Immature natural killer cell (primary cell): ENCODE measurements at places on chromosomes 11 and 22.
A peak's percentile ranks its signal among the peaks of the same experiment; 100 is the strongest.

- no peak for DNase-seq
Measured at GRCh38 chr11:35158701-35159510, 19.9 kb downstream of the CD44 start.

DNA sequence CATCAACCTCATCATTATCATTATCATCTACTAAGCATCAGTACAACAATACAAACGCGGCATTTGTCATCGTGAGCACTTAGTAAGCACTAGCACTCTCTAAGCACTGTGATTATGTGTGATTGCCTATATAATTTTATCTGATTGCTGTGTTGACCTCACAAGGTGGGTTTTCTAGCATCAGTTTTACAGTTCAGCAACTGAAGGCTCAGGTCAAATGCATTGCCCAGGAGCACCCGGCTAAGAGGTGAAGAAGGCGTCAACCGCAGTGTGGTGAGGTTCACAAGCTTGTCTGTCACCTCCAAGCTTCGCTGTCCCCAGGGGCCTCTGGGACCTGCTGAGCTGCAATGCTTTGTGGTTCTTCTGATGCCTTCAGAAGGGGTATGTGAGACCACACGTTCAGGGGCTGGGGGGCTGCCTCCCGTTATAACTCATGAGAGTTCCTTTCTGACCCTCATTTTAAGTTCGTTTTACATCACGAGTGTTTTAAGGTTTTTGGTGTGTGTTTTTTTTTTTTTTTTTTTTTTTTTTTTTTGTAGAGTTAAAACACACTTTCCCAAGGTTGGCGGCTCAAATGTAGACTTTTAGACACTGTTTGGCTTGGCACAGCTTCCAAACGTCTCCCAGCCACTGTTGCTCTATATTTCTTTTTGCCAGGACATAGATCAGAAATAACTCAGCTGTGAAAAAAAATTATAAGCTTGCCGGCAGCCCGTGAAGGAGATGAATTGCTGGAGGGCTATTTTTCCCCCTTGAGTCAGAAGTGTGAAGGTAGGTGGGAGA lies 33.8 kb upstream of the SCUBE1 start:
- peak; percentile 87 for DNase-seq

GRCh38 chr11:47152126-47152952 lies 24.3 kb downstream of the ARFGAP2 start:
- DNase-seq, result no peak

DNA sequence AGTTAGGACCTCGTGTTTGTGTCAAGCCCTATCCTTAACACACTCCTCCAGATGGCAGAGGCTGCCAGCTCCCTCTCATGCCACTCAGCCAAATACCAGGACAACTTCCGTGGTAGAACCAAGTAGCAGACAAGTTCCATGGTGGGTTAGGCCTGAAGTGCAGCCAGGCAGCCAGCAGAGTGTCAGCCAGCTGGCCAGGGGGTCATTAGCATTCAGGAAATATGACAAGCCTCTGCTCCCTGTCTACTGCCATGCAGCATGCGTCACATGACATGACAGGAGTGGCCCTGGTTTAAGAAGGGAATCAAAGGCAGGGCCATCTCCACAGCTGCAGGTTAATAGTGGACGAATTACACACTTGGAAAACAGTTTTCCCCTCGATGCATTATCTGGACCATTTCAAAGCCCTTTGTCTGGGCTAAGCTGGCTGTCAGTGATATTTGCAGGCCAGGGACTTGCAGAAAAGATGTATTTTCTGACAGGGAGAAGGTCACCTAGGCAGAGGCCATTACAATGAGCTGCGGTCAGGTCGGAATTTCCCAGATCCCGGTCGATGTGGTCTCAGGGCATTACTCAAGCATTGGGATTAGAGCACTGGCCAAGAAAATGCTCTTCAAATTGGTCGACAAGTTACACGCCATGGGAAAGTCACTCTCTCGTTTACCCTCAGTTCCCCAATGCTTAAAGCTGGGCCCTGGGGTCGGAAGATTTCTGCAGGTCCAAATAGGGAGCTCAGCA lies 461.7 kb upstream of the CADM1 start:
- no peak for DNase-seq

DNA sequence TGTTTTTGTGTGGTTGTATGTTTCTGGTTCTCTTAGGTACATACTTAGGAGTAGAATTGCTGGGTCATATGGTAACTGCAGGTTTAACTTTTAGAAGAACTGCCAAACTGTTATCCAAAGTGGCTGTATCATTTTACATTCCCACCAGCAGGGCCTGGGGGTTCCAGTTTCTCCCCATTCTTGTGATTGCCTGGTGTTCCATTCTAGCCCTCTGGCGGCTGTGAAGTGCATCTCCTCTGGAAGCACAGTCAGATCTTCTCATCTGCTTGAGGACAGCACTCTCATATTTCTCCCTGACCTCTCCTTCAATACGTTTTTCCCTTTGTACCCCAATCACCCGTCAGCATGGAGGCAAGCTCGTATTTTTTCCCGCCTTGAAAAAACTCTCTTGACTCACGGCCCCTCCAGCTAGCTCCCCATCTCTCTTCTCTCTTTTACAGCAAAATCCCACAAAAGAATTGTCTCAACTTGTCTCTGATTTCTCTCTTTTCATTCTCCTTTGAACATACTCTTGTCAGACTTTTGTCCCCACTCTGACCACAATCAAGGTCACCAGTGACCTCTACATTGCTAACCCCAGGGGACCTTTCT lies 56.8 kb upstream of the THY1 start:
- no peak for DNase-seq

- no peak for DNase-seq
Measured at GRCh38 chr22:20653795-20654342, 120.0 kb upstream of the SERPIND1 start.

- DNase-seq, result no peak
Measured at GRCh38 chr11:64856382-64857227, 12.2 kb upstream of the CDC42BPG start.

GRCh38 chr22:25282346-25282670 lies 62.9 kb downstream of the CRYBB2 start:
- DNase-seq, result no peak

- peak; percentile 84 for DNase-seq
Measured at GRCh38 chr22:26502688-26503561, 9.3 kb downstream of the TFIP11 start.

DNA sequence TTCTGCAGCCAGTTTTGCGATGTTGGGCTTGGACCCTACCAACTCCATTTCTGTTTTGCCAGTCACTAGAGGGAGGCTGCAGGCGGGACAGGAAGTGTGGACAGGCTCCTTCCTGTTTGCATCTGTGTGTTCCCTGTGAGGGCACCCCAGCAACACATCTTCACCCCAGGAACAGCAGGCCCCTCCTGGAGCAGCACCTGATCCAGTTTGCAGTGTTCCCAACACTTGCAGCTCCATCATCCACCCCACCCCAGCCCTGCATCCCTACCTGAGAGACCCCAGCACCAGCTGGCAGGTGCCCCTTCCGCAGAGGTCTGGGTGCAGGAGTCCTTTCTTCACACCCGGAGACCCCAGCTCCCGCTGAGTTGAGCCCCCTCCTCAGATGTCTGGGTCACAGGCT lies 7.4 kb upstream of the VSIG10L2 start:
- no peak for DNase-seq

GRCh38 chr22:27477171-27477570 lies 324.4 kb downstream of the MN1 start:
- DNase-seq, result no peak

GRCh38 chr11:97019754-97020153 lies 629.9 kb downstream of the JRKL start:
- DNase-seq, result no peak

DNA sequence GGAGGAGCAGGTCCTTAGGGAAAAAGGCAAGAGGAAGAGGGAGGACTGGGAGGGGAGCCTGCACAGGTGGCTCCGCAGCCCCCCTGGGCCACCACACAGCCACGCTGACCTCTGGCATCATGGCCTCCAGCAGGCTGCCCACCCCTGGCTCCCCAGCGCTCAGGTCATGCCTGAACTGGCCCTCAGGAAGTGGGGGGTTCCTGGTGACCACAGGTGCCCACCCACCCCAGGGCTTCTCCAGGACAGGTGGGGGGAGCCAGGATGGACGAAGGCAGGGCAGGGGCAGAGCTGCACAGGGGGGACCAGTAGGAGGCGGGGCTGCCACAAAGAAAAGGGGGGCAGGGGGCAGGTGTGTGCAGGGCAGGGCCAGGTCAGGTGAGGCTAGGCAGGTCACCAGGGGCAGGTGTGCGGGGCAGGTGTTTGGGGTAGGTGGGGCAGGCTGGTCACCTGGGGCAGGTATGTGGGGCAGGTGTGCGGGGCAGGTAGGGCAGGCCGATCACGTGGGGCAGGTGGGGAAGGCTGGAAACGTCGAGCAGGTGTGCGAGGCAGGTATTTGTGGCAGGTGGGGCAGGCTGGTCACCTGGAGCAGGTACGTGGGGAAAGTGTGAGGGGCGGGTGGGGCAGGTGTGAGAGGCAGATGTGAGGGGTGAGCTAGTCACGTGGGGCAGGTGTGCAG lies 997 bp downstream of the DEAF1 start:
- DNase-seq, result no peak

GRCh38 chr22:28412109-28412508 lies 267.5 kb downstream of the TTC28 start:
- DNase-seq, result no peak

GRCh38 chr11:13318498-13319295 lies 41.1 kb downstream of the BMAL1 start:
- DNase-seq, result peak; percentile 25

DNA sequence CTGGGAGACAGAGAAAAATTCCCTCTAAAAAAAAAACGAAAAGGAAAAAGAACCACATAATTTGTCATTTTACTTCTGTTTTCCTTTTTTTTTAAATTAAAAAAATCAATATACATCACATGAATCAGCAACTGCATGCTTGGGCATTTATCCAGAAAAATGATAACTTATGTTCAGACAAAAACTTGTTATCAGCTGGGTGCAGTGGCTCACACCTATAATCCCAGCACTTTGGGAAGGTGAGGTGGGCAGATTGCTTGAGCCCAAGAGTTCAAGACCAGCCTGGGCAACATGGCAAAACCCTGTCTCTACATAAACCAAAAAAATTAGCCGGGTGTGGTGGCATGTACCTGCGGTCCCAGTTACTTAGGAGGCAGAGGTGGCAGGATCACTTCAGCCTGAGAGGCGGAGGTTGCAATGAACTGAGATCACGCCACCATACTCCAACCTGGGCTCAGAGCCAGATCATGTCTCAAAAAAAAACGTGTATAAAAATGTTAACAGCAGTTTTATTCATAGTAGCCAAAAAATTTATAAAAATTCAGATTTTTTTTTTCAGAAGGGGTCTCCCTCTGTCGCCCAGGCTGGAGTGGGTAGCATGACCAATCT lies 28.5 kb downstream of the AMBRA1 start:
- no peak for DNase-seq

- DNase-seq, result no peak
Measured at GRCh38 chr22:22974795-22975580, 87.4 kb downstream of the IGLL5 start.

DNA sequence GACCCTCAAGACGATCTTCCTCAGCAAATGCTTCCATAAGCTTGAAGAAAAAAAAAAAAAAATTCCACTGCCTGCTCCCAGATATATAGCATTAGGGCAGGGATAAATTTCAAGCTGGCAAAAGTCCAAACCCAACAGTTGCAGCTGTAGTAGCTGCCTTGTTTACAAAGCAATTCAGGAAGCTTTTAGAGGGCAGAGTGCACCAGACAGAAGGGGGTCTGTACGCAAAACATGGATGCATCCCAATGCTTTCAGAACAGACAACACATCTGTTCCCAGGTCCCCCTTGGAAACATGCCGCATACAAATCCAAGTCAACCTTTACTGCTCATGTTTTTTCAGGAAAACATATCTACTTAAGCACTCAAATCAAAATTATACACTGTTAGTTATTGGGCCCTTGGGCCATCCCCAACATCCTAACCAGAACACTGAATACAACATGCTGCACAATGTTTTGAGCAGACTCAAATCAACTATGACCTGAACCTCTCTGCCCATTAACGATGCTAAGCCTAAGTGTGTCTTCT lies 94.5 kb downstream of the CADM1 start:
- DNase-seq, result no peak

DNA sequence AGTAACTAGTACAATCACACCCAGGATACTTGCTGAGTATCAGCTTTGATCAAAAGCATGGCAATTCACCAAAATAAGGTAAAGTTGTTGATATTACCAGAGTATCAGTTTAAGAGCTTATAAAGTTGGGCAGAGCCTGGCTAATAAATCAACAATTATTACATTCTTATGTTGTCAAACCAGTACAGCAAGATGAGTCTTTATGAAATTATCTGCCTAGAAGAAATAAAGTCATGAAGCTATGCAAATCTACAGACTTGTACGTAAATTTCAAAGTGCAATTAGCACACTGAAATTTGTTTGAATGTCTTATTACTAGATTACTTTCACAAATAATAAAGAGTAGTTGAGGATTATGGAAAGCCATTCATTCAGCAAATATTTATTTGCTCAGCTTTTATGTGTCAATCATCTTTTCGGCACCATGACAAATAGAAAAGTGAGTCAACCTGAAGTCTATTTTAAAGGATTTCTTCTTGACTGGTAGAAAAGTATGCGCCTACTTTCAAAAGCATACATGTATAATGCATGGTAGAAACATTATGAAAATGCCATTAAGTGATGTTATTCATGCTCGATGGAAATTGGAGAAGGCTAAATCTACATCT lies 5.0 kb upstream of the ANO3 start:
- no peak for DNase-seq

DNA sequence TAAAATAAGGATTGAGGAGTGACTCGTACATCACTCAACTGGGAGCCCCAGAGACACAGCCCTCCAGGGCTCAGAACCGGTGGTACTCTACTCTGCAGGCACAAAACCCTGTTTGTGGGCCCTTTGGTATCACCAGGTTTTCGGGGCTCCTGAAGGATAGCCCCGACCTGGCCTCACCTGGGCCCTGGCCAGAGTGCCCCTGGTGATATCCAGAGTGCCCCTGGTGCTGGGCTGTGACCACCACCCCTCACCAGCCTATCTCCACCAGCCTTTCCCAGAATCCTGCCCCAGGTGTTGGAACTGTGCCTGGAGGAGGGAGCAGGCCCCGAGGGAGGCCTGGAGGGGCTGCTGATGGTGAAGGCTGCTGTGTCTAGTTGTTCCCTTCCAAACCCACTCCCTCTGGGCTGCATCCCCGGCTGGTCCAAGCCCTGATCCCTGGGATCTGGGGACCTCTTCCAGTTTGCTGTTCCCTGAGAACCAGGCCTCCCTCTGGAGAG lies 2.2 kb upstream of the GGT5 start:
- DNase-seq, result no peak

- no peak for DNase-seq
Measured at GRCh38 chr22:23685205-23685784, 5.5 kb upstream of the RGL4 start.

DNA sequence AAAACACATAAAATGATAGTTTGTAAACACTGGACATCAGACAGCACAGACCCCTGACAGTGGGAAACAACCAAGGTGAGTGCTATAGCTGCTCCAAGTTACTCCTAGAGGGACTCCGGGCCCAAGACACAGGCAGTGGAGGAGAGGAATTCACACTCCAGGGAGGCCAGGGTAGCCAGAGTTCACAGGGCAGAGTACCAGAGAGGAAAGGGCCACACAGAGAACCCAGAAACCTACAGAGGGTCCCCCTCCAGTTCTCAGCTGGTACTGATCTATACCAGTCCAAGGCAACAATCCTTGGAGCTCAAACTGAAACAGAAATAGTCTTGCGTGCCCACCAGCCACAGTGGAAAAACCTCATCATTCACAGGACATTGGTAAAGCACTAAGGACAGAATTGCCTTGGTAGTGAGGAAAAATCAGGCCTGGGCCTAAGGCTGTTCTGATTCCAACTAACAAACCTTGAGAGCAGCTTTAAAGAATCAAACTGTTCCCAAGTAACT lies 7.6 kb downstream of the VPS37C start:
- no peak for DNase-seq

GRCh38 chr22:37616201-37617083 lies 7.8 kb downstream of the GGA1 start:
- DNase-seq, result no peak

GRCh38 chr11:4826425-4826824 lies 5.3 kb downstream of the OR51F2 start:
- DNase-seq, result no peak
